ENCODE measurements at places on chromosomes 1 and 21.

GRCh38 chr1:81650776-81651175 lies 150.0 kb upstream of the ADGRL2 start:
- DNase-seq: no peak

- no peak for DNase-seq
Observed at GRCh38 chr1:191022856-191023255, 545.2 kb upstream of the BRINP3 start.

- no peak for DNase-seq
Observed at GRCh38 chr1:21705303-21705980, 36.3 kb upstream of the RAP1GAP start.

DNA sequence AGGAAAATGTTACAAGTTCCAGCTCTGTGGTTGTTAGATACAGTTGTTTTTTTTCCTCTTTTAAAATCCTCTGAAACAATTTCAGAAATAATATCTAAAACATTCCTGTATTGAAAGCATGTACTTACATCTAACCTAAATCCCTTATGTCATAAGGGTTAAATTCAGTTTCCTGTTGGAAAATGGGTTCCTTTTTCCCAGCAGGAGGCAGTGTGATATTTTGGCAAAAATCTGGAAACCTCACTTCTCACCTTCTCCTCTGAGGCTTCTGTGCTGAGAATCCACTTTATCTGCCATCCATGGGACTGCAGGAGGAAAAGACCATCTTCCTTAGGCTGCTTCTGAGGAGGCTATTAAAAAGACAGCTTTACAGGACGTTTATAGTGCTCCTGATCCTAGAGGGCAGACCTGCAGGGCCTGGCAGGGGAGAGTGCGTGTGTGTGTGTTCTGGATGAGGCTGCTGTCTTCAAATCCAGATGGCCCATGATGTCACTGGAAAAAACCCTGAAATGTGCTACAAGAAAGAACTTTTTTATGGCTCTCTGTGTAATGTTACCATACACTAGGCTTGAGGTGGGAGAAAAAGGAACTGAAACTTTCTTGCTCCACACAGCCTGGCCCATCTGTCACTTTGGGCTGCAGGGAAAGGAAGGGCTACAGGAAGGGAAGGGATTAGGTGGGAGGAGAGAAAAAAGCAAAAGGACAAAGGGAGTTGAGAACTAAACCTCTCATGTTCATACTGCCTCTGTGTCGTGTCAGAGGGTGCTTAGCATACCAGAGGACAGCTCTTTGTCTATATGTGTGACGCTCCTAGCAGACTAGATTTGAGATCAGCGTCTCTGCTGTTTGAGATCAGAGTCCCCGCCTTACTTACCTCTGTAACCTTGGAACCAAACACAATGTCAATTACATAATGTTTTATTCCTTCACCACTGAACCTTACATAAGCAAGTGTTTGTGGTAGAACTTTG lies 379.2 kb upstream of the SPAG17 start:
- DNase-seq: no peak

Data from stimulated activated CD4-positive, alpha-beta T cell treated with anti-CD3 and anti-CD28 coated beads, Interleukin-1b, Interleukin-23, amount 100 ng/mL, for 48 hours (primary cell).